AG04449 (cell line): ENCODE measurements at places on chromosomes 3 and 15.

DNA sequence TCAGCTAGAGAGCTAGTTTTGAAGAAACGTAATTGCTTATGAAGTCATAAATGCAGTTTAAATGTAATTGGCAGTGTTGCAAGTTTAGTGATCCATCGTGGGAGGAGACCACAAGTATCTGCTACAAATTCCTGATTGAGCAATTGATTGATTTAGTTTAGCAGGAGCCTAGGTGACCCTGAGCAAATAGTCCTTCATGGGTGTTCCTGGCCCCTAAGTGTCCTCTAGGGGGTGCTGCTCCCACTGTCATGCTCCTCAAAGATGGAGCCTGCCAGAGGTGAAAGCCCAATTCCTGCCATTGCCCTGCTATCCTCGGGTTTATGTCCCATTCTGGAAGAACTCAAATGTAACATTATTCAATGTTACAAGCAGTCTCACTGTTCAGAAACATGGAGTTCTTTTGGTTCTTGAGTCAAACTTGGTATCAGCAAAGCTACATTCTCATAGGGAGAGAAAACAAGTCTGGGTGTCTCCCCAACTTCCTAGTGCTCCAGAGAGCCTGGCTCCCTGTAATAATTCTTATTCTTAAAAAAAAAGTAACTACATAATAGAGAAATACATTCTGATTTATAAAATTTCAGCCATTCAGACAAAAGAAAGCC, 29.8 kb upstream of the SENP5 start:
- DNase-seq: no peak

DNA sequence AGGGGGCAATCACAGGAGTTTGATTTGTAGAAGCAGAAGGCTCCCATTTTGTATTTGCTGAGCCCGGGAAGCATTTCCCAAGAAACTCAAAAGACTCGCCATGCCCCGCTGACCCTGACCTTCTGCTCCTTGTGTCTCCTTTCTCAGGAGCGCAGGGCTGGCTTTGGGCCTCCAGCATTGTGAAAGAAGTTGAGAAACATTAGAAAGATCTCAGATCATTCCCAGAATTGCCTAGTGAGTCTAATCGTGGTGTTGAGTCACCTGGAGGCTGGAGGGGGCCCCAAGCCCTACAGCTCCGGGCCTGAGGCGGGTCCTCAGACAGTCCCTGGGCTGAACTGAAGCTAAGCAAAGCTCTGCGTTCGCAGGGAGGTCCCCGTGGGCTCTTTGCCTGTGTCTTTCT, 10.9 kb upstream of the PIGZ start:
- DNase-seq: peak; percentile 17

DNA sequence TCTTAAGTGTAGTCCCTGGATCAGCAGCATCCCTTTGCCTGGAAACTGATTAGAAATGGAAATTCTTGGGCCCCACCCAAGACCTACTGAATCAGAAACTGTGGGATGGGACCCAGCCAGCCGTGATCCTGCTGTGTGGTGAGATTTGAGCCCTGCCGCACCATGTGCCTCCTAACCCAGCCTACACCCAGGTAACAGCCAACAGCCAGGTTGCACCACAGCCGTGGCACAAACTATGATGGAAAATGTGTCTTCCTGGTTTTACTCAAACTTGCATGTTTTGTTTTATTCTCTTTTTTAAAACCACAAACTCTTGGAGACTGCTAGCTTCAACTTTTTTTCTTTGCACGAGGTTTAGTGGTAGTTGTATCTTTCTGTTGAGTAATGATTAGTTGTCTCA, 2.6 kb downstream of the LIMD1 start:
- DNase-seq: no peak

GRCh38 chr3:71128961-71129360, 454.6 kb downstream of the FOXP1 start:
- no peak for DNase-seq

DNA sequence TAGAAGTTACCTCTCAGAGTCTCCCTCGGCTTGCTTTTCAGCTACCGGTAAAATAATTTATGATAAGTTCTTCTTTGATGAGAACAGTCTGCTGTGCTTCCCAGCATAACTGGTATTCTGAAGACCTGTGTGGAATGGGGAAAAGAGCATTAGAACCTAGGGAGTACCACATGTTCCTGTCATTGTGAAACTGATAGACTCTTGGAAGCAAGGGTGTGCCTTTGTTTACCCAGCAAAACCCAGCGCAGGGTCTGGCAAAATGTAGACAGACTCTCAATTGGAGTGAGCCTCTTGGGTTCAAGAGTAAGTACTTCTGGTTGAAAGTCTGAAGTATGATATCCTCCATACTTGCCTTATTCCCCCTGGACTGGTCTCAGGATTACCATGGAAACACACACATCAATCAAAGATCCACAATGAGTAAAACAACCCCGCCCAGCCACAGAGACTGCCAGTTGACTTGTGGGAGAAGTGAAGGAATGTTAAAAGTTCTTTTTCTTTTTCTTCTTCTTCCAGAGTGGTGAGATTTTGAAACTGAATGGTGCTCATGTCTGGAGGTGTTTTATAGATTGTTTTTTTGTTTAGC, 652.4 kb upstream of the NAALADL2 start:
- no peak for DNase-seq

- no peak for DNase-seq
Observed at GRCh38 chr3:60652829-60653228, 598.4 kb downstream of the FHIT start.

DNA sequence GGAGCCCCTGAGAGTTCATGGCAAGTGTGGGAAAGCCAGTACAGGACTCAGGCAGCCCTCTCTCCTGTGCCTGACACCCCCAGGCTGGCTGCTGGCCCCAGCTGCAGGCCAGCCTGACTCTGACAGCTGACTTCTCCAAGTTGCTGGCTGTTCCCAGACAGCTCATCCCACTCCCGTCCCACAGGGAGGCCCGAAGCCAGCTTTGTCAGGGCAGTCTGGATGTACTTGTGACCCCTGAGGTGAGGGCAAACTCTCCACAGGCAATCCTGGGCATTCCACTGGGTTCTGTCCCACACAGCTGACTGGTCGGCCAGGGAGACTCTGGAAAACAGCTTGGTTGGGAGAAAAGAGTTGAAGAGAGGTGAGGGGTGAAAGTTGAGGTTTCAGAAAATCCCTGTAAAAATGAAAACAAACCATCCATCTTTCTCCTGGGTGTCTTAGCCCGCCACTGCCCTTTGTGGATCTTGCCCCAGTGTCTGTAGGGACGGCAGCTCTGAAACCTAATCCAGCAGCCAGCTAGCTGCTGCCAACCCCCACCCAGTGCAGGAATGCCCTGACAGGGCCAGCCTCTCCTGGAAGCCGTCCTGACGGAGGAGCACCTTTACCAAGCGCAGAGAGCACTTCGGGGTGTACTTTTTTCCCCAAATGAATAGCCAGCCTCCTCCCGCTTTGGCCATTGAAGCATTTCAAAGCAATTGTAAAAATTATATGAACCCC, 87.9 kb downstream of the DNAJB8 start:
- no peak for DNase-seq

GRCh38 chr15:77901921-77902750, 175.4 kb downstream of the TBC1D2B start:
- no peak for DNase-seq
